ENCODE measurements at places on chromosomes 6 and 20. TPM values are rescaled to one million over a fixed set of nuclear protein-coding genes. Genes with fewer than 3 reads are reported as not detected.

The ZBTB24 gene
- polyA plus RNA-seq, result 6.0 TPM

The WFDC5 gene
- polyA plus RNA-seq, result not detected

The HLA-DRB5 gene
- polyA plus RNA-seq, result not detected

The SPATA2 gene
- polyA plus RNA-seq, result 1.7 TPM

The BNIP5 gene
- not detected for polyA plus RNA-seq

Data from neural cell (in vitro differentiated cells).